NCI-H1436 treated with DMSO at 0.1 percent for 48 hours (cell line): ENCODE measurements at places on chromosomes 6 and 20.

DNA sequence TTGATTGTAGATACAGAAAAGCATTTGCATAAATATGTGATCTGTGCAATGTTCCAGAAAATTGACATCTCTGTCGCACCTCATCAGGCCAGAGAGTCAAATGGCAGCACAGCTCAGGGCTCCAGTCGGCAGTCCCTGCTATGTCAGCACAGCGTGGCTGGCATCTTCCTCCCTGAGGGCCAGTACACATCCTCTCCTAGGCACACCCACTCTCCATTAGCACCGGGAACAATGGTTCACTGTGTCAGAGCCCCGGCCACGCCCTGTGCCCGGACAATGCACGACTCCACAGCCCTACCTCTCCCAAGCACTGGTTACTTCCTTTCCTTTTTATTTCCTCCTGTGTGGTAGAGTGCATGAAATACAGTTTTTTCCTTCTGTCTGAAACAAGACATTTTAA is 114.9 kb downstream of the FOXC1 start:
- no peak for DNase-seq

GRCh38 chr6:107870381-107870780 is 46.3 kb upstream of the SCML4 start:
- DNase-seq, result no peak

DNA sequence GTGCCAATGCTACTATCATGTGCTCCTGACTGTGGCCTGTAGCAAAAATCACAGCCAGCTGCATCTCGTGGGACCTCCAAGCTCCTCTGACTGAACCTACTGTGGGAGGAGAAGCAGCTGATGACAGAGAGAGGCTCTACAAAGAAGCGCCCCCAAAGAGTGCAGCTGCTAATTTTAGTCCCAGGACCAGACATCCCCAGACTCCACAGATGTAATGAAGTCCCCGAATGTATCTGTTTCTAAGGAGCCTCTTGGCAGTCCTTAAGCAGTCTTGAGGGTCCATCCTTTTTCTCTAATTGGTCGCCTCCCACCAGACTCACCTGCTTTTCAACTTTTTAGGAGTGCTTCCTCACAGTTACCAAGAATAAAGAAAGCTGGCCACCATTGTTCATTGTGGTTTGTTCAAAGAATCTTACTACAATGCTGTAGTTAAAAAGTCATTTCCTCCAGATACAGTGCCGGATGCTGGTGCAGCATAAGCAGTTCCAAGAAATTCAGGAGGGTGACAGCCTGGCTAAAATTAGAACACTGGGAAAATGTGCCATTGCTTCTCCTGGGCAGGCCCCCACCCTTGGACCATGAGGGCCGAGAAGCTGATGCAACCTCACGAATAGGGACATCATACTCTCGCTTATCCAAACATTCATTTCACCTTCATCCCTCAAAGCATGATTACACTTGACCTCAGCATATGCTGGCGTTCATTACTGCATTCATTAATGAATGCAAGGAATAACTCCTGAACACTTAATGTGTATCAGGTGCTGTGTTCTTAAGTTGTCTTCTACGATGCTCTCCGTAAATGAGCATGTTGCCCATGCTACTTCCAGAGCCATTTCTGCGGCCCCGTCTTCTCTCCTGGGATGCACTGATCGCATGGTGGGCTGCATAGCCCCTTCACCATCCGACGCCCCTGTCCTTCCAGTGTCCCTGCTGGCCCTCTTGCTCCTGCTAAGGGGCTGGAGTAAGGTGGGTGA is 66.4 kb downstream of the LY86 start:
- no peak for DNase-seq

DNA sequence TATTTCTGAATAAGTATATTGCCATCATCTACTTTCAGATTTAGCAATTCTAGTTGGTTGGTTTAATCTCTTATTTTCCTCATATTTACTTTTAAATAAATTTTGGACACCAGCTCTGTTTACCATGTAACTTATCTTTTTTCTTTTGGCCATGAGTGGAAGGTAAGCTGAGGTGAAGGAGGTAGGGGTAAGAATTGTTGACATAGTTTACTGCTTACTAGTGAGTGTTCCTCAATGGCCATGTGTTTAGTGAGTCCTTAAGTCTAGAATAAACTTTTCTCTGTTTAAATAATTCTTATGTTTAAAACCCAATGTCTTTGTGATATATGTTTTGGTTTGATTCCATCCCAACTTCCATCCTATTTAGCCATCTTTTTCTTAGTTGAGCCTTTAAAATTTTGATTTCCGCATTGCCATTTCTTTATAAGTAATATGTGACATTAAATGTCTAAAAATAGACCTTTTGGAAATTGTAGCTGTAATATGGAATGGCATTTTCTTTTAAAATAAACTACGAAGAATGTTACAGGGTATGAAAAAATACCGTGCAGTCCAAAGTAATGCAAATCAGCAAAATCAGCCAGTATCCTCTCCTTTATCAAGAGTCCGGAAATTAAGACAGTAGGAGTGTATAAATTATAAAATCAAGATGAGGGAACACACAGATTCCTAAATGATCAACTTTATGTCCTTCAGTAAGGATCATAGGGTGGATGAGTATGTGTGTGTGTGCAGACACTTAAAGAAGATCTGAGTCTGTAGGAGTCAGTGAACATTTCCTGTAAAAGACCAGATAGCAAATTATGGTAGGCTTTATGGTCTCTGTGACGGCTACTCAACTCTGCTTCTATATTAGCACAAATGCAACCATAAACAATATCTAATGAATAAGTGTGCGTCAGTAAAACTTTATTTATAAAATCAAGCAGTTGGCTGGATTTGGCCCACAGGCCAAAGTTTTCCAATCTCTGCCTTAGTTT is 10.3 kb downstream of the STXBP5 start:
- DNase-seq, result no peak

- no peak for DNase-seq
Observed at GRCh38 chr6:89042664-89043063, 37.9 kb upstream of the PNRC1 start.

- DNase-seq, result no peak
Observed at GRCh38 chr6:12353731-12354130, 63.6 kb downstream of the EDN1 start.

DNA sequence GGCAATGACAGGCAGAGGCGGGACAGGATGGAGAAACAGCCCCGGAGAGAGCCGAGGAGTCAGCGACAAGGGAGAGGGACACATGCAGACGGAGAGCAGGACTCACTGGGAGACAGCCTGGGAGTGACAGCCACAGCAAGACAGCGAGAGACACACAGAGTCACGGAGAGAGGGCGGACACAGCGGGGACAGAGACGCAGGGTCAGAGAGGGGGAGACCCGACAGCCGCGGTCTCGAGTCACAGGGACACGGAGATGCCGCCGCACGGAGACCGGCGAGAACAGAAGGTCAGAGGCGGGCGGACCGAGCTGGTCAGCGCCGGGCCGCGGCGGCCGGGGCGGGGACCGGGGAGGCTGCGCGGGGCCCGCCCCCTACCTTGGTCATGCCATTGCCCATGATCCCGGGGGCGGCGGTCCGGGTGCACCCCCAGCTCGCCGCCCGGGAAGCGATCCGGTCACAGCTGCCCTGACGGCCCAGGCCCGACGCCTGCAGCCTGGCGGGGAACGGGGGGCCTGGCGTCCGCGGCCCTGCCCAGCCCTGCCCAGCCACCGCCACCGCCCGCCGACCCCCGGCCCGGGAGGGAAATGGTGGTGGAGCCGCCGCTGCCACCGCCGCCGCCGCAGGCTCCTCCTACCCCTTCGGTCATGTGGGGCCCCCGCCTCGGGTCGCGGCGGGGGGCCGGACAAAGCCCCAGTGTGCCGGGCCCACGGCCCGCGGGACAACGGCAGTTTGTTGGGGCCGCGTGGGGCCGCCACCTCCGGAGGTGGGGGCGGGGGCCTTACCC is at the start of the genes DUSP15 and TTLL9:
Gene DUSP15, minus strand, starts transcription at position 586 of the 784 bp plus-strand sequence. Its CDS starts 190 bp downstream, at position 396.
Gene TTLL9, plus strand, starts transcription at position 693 of the 784 bp plus-strand sequence. CDS start 493 bp downstream, outside the sequence.
- DNase-seq, result no peak

- no peak for DNase-seq
Observed at GRCh38 chr20:46230801-46231282, 77.5 kb downstream of the CDH22 start.

GRCh38 chr6:89707766-89708165 is 69.2 kb upstream of the LYRM2 start:
- DNase-seq, result no peak

DNA sequence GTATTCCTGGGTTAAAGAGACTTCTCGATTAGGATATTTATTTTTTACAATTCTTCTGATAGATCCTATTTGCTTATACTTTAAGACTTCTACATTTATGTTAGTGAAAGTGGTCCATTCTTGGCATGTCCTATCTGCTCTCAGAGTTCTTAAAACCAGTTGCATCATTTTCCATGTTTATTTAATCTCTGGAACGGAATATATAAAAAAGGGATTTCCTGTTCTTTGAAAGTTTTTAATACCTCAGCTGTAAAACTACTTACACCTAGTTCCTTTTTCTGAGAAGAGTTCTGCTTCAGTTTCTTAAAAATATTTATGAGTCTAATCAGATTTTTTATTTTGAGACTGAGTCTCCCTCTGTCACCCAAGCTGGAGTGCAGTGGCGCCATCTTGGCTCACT is 18.0 kb upstream of the MYL9 start:
- no peak for DNase-seq

DNA sequence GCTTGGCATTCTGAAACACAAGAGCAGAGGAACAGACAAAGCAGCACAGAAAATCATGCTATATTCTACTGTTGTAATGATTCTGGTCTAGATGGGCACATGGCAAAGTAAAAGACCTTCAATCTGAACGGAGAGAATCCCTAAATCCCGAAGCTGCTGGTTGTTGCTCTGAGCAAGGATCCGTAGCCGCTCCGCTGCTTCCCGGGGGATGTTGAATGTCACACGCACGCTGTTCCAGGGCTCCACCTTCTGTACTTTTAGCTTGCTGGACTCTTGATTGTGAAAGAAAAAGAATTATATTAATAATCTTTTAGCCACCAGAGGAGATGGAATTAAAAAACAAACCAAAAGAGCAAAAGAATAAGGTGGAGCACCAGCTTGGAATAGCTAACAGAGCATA is 49.3 kb downstream of the NCOA6 start:
- no peak for DNase-seq
